Right ventricle myocardium superior (tissue), 1 donor: ENCODE measurements at places on chromosomes 13 and 19. TPM values are rescaled to one million over a fixed set of nuclear protein-coding genes. Genes with fewer than 3 reads are reported as not detected.

The PSG4 gene
- not detected for total RNA-seq

DNA sequence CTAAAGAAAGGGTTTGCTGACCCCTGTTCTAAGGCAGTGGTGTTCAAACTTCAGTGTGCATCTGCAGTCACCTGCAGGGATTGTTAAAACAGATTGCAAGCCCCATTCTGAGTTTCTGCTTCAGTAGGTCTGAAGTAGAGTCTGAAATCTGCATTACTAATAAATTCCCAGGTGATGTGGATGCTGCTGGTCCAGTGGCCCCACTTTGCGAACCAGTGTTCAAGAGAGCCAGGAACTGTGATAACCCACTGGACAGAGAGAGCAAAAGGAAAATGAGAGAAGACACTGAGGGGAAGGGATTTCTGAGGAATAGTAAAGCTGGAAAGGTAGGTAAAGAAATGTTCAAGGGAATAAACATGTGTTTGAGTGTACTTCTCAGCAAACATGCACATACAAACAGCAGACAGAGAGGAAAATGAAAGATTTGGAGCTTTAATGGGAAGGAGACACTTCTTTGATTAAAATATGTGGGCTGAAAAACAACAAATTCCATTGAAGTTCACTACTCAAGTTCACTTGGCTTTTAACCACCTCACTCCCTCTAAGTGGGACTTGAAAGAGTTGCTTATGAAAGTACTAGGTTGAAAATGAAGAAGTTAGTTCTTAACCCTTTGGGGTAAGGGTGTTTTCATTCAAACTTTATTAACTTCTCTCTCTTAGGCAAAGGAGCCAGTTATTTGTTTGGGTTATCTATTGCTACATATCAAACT is 26.4 kb upstream of the FAM216B start:
- no peak for DNase-seq

DNA sequence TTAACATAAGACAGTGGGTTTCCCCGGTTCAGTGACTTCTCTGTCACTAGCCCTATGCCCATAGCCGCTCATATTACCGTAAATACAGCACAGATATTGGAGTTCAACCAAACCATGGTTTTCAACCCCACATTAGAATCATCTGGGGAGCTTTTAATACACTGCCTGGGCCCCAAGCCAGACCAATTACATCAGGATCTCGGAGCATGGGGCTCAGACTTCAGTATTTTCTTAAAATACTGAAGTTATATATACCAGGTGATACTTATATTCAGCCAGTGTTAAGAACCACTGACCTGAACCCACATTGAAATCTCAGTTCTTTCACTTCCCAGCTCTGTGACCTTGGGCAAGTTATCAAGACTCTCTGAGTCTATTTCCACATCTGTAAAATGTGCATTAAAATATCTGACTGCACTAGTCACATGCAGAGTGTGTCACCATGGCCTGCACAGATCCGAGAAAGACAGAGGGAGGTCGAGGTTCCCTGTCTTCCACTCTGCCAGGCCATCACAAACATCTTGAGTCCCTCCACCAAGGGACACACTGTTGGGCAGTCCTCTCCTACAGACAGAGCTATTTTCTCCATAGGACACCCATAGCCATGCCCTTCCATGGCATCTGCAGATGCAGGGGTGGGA is 32.2 kb upstream of the IPO5 start:
- no peak for DNase-seq

The PLEKHJ1 gene
- total RNA-seq: 59.6 TPM

DNA sequence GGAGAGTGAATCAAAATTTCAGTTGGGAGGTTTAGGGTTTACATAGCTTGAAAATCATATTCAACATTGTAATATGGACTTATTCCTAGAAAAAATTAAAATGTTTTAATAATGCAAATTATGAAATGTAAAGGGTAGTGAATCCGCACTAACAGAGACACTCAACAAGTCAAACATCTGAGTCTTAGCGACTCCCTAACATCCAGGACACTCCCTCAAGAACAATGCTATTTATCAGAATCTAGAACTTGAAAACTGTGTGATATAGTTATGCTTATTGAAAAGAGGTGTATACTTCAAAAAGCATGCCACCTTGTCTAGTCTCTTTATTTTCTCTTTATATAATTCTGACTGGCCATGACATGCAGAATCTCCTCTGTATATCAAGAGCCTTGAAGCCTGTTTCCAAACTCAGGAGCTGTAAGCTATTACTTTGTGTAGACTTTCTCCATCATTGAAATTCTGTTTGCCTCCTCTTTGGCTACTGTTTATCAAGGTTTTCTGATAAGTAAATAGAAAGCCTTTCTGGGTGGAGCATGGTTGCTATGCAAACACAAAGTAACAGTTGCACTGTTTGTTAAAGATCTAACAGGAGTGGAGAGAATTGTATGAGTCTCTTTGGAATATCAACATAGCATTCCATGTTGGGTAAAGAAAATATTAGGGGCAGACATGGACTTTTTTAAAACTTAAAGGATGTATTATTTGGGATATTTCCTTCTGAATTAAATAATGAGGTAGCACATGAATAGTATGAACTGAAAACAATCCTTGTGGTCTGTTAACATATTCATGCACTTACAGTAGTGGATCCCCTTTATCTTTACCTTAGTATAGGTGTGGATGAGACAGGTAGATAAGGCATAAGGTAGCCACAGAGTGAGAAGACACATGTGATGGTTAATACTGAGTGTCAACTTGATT is 56.4 kb upstream of the MBNL2 start:
- no peak for DNase-seq

DNA sequence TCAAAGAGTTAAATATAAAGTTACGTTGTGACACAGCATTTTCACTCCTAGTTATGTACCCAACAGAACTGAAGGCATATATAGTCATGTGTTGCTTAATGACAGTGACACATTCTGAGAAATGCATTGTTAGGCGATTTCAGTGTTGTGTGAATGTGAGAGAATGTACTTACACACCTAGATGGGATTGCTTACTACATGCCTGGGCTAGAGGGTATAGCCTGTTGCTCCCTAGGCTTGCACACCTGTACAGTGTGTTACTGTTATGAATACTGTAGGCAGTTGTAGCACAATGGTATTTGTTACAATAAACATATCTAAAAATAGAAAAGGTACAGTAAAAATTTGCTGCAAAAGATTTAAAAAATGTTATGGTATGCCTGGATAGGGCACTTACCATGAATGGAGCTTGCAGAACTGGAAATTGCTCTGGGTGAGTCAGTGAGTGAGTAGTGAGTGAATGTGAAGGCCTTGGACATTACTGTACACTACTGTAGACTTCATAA is 89.2 kb downstream of the DHRS12 start:
- no peak for DNase-seq

The FAM216B gene
- total RNA-seq: 4.6 TPM

DNA sequence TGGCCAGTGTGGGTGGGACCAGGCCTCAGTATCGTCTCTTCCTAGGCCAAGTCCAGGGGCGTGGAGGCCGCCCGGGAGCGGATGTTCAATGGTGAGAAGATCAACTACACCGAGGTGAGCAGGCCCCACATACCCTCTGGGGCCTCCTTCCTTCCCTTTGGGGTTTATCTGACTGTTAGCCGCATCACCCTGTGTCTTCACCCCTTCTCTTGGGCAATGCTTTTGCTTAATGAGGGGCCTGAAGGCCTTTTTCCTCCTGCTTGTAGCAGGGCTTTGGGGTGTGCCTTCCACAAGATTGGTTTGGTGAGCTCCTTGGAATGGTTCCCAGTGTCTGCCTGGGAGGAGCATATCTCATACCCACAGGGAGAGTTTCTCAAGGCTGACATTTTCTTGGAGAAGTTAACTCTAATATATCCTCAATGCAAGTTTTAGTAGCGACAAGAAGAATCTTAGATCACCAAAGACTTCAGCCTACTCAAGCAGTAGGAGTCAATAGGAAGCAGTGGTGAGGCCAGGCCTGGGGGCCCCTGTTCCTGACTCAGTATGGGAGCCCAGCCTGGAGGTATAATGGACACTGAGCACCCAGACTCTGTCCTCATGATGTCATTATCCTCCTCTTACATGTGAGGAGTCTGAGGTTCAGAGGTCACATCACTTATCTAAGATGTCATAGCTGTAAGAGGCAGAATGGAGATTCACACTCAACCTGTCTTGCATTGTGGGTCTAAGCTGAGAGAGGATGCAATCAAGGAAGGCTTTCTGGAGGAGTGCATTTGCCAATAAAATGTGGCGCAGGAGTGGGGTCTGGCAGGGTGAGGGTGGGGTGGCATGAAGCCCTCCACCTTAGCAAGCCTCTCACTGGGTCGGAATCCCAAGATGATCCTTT is 2.0 kb downstream of the GPI start:
- DNase-seq: no peak
